ENCODE measurements at places on chromosomes 5 and 9.
A peak's percentile ranks its signal among the peaks of the same experiment; 100 is the strongest.

- DNase-seq, result no peak
Observed at GRCh38 chr5:73954381-73954780, 328.4 kb downstream of the ARHGEF28 start.

GRCh38 chr9:131169563-131170240 lies 44.3 kb downstream of the NUP214 start:
- no peak for DNase-seq

DNA sequence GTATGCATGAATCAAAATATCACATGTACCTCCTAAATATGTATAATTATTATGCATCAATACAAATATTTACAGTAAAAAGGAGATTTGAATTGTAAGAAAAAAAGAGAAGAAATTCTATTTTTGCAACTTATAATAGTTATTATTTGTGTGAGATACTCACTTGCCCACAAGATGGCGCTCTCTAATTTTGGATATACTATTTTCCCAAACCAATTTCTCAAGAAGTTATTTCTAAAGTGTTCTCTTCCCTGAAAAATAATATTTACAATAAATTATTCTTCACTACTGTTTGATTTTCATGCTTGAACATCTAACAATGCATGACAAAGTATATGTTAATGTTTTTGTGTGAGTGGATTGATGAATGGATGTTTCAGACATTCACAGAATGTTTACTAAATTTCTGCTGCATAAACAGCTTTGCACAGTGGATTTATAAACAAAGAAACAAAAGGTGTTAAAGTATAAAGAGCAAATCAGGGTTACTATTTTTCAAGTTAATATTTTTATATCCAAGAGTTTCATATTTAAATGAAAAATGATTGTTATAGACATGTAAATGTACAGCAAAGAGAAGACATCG lies 503.4 kb downstream of the PDE4D start:
- DNase-seq, result peak; percentile 62

DNA sequence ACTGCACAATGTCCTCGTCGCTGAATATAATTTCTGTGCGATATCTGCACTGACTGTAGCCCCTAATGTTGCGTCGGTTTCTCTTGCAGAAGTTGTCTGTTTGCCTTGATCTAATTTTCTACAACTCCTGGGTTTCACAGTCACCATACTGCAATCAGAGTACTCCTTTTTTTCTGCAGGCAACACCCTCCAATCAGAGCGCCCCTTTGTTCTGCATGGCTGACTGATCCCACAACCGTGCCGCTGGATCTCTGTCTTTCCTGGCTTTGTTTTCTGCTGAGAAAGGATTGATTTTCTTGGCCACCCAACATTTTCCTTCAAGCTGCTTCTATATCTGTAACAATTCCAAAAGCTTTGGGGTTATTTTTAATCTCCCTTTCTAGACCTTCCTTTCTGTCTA lies 182.2 kb upstream of the SMARCA2 start:
- DNase-seq, result no peak

DNA sequence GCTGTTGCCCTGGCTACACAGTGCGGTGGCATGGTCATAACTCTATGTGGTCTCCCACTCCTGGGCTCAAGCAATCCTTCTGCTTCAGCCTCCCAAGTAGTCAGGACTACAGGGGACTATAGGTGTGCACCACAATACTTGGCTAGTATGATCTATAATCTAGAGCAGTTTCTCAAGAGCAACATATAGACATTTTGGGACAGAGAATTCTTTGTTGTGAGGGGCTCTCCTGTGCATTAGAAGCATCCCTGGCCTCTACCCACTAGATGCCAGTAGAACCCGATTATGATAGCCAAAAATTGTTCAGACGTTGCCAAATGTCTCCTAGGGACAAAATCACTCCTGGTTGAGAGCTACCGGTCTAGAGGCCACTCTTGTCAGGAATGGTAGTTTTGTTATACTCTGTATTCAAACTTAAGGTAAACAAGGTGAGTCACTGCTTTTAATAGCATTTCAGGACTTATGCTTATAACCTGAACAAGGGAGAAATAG lies 7.2 kb downstream of the ANKHD1 start:
- DNase-seq, result no peak

DNA sequence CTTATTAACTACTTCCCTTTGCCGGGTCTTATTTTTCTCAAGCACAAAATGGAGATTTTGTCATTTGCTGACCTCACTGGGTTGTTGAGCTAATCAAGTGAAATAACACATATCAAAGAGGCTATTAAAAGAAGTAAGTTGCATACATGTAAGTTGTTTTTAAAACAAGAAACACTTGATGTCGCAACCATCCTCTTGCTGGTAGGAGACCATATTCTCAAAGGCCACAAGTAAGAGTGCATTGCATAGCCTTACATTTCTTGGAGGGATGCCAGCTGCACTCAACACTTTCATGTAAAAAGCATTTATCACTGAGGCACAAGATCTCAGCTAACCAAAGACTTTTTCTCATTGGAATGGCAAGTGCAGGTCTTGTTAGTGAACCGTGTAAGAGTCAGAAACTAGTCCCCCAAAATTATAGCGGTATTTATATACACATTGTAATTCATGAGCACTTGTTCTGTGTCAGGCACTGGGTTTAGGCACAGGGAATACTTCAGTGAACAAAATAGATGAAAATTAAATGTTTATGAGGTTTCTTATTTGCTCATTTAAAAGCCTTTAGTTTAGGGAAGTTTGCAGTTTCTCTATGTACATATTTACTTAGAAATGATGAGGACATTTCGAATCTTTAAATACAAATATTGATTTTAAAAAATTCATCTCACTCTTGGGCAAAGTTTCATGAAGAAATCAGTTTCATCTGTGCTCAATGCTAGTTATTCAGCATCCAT lies 72.0 kb downstream of the ZFAND5 start:
- DNase-seq, result peak; percentile 77

GRCh38 chr9:113311961-113312360 lies 8.8 kb upstream of the RNF183 start:
- no peak for DNase-seq

GRCh38 chr5:172534229-172535107 lies 80.1 kb upstream of the SH3PXD2B start:
- no peak for DNase-seq

GRCh38 chr5:102932781-102933180 lies 177.7 kb downstream of the PAM start:
- DNase-seq, result peak; percentile 23

GRCh38 chr9:133712221-133713100 lies 25.7 kb downstream of the SARDH start:
- no peak for DNase-seq

DNA sequence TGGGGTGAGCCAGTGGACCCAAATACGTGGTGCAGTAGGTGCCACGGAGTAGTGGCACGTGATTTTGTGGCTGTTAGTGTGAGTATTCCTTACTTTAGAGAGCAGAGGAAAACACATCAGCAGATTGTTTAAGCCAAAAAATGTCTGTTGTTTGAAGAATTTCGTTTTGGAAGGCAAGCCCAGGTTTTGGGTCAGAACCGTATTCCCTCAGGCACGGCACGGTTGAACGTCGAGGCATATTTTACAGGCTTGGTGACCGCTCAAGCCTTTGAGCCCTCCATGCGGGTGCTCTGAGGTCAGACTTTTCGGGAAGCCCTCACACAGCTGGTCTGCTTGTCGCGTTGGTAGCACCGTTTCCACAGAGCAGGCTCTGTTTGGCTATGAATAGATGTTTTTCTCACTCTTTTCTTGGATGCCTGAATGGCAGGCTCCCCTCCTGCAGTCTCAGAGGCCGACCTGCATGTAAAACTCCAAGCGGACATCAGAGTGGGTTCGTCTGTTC lies 27.2 kb downstream of the NEK6 start:
- DNase-seq, result peak; percentile 84

DNA sequence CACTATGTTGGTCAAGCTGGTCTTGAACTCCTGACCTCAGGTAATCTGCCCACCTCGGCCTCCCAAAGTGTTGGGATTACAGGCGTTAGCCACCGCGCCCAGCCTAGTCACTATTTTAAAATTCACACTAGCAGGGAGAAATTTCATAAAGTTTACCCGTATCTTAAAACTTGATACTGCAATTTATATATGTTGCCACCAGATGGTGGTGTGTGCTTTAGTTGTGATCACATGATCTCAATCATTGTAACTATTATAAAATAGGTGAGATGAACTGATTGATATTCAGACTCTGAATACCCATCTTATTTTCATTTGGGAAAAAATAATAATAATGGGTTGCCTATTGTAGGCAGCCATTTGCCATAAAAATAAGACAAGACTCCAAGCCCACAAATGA lies 1330.4 kb upstream of the WWC1 start:
- no peak for DNase-seq

DNA sequence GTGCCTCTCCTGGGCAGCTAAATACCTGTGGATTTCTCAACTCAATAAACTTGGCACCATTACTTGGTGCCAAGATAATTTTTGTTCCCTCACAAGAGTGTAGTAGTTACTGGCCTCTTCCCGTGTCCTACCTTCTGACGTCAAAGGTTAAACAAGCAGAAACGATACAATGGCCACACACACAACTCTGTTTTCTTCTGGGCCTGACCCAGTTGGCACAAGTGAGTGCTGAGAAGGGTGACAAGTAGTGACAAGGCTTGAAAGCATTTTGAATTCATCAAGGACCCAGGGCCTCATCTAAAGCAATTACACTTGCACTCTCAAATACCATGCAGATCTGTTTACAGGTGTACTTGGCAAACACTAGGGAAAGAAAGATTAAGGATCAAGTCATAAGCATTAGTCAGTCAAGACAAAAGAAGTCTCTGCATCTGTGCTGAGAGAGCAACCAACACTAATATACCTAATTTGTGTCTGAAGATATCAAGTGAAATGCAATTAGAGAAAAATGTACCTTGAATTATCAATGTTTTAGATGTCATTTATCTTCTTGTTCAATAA lies 30.8 kb downstream of the RASEF start:
- DNase-seq, result no peak

DNA sequence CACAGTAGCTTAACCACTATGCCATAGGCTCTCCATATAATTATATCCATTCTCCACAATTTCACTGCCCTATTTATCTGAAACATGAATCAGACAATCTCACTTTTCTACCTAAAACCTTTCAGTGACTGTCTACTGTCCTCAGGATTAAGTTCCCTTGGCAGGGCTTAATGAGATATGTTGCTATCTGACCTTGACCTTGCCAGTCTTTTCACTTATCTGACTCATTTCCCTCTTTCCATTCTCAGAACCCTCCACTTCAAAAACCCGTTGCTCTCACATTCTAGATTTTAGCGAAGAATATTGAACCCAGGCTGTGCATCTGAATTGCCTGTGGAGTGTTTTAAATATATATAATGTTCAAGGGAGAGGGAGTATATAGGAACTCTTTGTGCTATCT lies 452.1 kb upstream of the MPDZ start:
- no peak for DNase-seq

GRCh38 chr9:98191671-98192502 lies 550 bp downstream of the CORO2A start:
- no peak for DNase-seq

- DNase-seq, result no peak
Observed at GRCh38 chr9:13292782-13293181, 13.3 kb upstream of the MPDZ start.

DNA sequence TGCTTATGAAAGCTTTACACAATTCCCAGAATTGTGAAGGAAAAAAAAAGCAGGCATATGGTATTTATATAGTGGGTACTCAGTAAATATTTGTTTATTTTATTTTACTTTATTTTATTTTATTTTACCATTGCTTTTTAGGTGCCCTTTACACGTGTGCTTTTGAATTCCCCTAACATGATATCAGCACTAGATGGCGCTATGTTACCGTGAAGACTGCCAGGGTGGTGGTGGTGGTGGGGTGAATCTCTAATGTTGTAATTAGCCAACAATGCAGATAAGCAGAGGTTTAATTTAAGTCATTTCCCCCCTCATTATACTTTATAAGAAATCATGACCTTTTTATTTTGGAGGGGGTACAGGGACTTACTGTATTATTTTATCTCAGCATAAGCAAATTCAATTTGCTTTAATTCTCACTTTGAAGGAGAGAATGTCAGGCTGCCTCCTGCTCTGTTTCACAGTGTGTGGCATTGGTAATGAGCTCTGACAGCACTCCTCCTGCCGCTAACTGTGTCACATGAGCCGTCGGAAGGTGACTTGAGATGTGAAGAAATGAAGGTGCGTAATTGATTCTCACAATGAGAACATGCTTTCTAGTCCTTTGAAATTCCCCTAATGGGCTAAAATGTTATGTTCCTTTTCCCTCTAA lies 165.6 kb downstream of the YTHDC2 start:
- peak; percentile 49 for DNase-seq

GRCh38 chr5:10631316-10631996 lies 67.6 kb downstream of the ANKRD33B start:
- DNase-seq, result no peak

All from muscle of leg (tissue), 16 donors.